ENCODE measurements at places on chromosomes 4 and X. TPM values are rescaled to one million over a fixed set of nuclear protein-coding genes. Genes with fewer than 3 reads are reported as not detected.

DNA sequence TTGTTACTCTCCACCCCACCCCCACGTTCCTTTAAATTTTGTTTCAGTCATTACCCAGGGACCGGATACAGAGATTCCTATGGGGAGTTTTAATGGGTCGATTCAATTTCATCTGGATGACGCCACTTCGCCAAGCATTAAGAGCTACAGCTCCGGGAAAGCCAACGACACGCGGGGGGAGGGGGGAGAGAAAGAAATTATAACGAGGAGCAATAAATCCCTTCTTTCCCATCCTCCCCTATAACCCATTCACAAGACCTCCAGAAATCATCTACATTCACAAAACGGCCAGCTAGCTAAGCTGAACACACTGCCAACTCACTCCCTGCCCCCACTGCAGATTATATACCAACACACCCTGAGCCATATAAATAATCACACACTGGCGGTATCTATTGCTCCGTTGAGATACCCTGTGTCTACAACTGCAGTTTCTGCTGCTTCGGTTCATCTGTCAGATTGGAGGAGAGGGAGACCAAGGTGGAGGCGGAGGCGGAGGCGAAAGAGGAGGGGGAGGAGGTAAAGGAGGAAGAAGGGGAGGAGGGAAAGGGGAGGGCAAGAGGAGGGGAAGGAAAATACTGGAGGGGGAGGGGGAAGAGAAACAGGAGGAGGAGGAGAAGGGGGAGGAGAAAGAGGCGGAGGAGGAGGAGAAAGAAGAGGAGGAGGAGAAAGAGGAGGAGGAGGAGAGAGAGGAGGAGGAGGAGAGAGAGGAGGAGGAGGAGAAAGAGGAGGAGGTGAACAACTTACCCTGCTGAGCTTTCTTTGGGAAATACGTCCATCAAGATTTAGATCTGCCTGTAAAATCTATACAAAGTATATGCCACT is 113.9 kb upstream of the VAMP7 start:
- DNase-seq, result peak; percentile 74

DNA sequence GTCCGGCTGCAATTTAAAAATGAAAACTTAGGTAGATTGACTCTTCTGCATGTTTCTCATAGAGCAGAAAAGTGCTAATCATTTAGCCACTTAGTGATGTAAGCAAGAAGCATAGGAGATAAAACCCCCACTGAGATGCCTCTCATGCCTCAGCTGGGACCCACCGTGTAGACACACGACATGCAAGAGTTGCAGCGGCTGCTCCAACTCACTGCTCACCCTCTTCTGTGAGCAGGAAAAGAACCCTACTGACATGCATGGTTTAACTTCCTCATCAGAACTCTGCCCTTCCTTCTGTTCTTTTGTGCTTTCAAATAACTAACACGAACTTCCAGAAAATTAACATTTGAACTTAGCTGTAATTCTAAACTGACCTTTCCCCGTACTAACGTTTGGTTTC is 41.0 kb downstream of the MAP7D3 start:
- no peak for DNase-seq

- DNase-seq, result no peak
Observed at GRCh38 chr4:174859904-174860303, 30.9 kb upstream of the GLRA3 start.

DNA sequence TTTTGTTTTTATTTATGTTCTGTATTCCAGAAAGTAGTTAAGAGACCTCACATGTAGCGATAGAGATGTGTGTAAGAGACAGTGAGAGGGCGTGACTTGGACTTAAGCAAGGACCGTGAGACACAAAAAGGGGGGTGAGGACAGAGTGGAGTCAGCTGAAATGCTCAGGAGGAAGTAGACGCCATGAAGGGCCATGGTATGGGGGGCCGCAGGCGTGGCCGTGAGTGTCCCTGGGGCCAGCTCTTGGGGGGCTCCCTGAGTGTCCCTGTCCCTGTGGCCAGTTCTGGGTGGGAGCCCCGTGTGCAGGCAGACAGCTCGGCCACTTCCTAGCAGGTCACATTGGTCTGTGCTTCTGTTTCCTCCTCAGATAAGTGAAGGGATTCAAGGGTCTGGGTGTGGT is 23.0 kb upstream of the MSANTD1 start:
- DNase-seq, result no peak

- no peak for DNase-seq
Observed at GRCh38 chr4:6038711-6039110, 20.5 kb upstream of the C4orf50 start.

GRCh38 chr4:145438298-145438697 is 43.4 kb upstream of the SMAD1 start:
- DNase-seq, result no peak

GRCh38 chr4:168654104-168654847 is 157.4 kb downstream of the PALLD start:
- no peak for DNase-seq

- DNase-seq, result peak; percentile 26
Observed at GRCh38 chrX:134625315-134625718, 33.0 kb downstream of the PLAC1 start.

- DNase-seq, result peak; percentile 77
Observed at GRCh38 chr4:55303760-55304165, 42.3 kb upstream of the SRD5A3 start.

DNA sequence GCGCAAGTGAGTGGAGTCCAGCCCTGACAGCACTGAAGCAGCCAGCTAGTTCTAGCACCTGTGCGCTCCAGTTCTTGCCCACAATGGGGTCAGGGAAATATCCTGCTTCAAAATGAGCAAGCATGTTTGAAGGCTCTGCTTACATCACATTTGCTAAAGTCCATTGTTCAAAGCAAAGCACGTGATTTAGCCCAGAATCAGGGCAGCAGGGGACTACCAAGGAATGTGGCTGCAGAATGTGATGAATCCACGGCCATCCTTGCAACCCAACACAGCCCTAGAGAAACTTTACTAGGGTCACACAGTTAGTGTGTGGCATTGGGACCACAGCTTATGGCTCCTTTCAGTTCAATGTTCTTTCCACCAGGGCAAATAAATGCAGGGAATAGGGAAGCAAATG is 47.3 kb upstream of the SMIM31 start:
- DNase-seq, result no peak

DNA sequence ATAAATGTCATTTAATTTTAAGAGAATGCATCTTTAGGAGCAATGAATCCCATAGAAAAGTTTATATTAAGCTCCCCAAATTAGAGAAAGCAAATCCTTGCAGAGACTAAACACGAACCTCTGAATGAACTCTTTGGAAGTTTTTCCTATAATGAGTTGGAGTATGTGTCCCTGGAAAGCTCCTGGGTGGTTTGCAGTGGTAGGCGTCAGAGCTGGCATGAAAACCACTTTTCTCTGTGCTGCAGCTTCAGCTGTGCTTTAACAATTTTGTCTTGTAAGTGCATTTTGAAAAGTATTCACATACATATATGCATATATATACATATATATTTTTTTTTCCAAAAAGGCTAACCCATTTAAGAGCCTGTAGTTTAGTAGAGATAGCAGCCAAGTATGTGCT is 148.7 kb upstream of the TBC1D9 start:
- no peak for DNase-seq

DNA sequence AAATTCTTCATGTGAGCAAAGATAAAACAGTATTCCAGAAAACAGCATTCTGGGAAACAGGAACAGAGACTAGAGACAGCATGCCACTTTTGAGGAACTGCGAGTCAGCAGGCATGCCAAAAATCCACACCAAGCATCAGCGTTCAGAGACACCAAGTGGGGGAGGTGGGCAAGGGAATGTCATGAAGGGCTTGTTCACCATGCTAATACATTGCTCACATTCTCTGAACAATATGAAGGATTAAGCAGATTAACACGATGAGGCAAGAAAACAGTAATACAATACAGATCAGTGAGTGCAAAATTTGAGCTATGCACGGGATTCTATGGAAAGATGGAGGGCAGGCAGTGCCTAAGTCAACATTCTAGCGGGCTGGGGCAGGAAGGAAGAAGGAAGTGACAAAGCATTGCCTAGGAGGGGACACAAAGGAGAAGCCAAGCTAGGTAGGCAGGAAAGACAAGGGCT is 278.3 kb downstream of the FBXW7 start:
- peak; percentile 62 for DNase-seq

DNA sequence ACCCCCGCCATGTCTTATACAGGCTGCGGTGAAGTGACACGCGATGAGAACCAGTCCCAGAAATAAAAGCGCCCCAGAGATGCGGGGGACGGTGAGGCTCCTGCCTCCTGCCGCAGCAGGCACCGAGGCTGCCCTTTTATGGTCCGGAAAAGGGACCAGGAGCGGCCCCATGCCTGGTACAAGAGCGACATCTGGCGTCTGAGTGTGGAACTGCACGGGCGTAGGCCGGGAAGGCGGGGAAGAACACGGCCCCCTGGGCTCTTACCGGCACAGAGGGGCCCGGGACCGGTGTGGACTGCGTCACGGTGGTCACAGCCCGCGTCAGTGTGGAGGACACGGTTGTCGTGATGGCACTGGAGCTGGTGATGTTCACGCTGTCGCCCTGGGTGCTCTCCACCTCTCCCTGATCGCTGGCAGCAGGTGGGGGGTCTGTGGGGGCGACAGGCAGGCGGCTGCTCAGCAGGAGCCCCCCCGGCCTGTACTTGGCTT is 8.9 kb upstream of the RENBP start:
- DNase-seq, result peak; percentile 42

DNA sequence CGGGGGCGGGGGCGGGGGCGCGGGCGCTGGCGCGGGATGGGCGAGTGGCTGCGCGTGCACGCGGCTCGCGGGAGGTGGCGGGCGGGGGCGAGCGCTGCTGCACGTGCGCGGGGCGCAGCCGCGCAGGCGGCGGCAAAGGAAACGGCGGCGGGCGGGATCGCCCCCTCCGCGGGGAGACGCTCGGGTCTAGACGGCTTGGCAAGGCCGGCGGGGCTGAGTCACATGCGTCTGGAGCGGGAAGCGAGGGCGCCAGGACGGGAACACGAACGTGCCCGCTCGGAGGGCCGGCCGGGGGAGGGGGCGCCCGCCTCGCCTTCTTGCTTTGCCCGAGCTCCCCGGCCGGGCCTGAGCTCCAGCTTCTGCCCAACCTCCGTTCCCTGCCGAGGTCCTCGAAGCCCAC is 4.3 kb upstream of the HAUS7 start:
- DNase-seq, result peak; percentile 88

DNA sequence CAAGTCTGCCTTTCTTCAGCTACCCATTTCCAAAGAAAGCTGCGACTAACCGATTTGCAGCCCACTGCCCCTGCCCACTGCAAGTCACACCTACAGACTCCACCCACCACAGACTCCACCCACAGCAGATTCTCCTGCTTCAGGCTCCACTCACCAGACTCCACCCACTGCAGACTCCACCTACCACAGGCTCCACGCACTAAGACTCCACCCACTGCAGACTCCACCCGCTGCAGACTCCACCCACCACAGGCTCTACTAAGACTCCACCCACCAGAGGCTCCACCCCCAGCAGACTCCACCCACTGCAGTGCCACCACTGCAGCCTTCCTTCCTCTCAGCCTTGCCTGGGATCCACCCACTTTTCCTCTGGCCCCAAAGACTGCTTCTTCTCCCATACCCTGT is 41.3 kb downstream of the ABLIM2 start:
- peak; percentile 45 for DNase-seq

GRCh38 chr4:39046249-39046648 is 14.0 kb upstream of the TMEM156 start:
- DNase-seq, result no peak

DNA sequence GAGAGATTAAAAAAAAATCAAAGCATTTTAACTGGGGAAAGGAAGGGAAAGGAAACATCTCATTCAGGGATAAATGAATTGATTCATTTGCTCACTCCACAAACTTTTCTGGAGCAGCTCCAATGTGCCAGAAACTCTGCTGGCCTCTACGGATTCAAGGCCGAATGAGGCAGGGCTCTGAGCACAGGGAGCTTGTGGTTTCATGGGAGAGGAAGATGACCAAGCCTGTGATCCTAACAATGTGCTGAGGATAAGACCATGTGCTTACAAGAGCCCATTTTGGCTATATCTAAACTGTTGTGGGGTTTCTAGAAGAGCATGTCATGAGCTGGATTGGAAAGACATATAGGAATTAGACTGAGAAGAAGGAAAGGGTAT is 137.5 kb downstream of the ZNF674 start:
- DNase-seq, result peak; percentile 6

- no peak for DNase-seq
Observed at GRCh38 chr4:14669371-14669770, 332.9 kb upstream of the CPEB2 start.

DNA sequence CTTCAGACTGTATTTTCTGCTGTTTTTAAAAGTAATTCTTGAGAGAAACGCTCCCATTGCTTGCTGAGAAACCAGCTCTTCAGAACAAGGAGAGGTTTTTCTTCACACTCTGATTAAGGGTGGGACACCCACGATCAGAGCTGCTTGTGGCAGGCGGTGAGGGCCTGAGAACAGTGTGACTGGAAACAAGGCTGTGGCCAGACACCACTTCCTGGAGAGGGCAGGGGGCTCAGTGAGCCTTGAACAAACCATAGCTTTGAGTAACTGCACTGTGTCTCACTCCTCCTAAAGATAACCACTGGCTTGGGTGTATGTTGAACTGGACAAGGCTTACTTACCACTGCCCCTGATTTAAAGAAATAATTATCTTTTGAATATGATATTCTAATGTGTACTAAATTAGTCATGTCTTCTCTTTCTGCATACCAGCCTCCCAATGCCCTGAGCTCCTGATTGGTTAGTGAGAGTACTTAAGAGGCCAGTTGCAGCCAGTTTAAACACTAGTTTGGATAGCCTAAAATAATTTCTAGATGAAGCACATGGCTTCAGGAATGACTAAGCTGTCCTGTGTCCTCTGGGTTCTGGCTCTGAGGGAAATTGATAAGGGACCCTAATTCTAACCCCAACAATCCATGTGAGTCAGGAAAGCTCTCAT is 3.7 kb upstream of the GPR82 start:
- no peak for DNase-seq

DNA sequence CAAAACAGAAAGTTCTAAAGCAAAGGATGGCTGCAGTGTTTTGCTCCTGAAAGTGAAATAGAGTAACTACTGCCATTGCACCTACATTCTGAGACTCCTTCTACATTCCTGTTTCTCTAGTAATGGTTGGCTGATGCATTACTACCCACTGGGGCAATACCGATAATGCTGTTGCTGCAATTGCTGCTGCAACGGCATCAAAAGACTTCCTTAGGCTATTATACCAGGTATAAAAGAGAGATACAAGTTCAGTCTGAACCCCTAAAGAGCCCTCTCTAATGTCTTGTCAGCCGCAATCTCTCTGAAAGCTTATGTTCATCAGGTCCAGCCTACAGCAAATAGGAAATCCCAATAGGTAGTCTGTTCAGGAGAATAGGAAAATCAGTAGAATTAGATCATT is 338.4 kb downstream of the PABPC4L start:
- DNase-seq, result no peak

GRCh38 chr4:3320361-3321023 is 27.7 kb downstream of the RGS12 start:
- no peak for DNase-seq

- no peak for DNase-seq
Observed at GRCh38 chrX:31547416-31547815, 475.6 kb upstream of the FTHL17 start.

- peak; percentile 37 for DNase-seq
Observed at GRCh38 chrX:100379388-100379986, 30.6 kb downstream of the PCDH19 start.

PCDH10 gene
- polyA plus RNA-seq, result 100 TPM

TMEM144 gene
- polyA plus RNA-seq, result 10.5 TPM

AVPR2 gene
- not detected for polyA plus RNA-seq

SORBS2 gene
- polyA plus RNA-seq, result 105 TPM

DDX3X gene
- polyA plus RNA-seq, result 48.5 TPM

PDZD4 gene
- polyA plus RNA-seq, result 0.07 TPM

ADH6 gene
- not detected for polyA plus RNA-seq

STAP1 gene
- not detected for polyA plus RNA-seq

COQ2 gene
- polyA plus RNA-seq, result 20.5 TPM

MAGEA9B gene
- polyA plus RNA-seq, result not detected

FABP2 gene
- not detected for polyA plus RNA-seq

GABRG1 gene
- polyA plus RNA-seq, result not detected

CFAP99 gene
- not detected for polyA plus RNA-seq

PLXNA3 gene
- 63.2 TPM for polyA plus RNA-seq
